Cortex of kidney (tissue), 1 donor: ENCODE measurements at places on chromosomes 5 and 9.

DNA sequence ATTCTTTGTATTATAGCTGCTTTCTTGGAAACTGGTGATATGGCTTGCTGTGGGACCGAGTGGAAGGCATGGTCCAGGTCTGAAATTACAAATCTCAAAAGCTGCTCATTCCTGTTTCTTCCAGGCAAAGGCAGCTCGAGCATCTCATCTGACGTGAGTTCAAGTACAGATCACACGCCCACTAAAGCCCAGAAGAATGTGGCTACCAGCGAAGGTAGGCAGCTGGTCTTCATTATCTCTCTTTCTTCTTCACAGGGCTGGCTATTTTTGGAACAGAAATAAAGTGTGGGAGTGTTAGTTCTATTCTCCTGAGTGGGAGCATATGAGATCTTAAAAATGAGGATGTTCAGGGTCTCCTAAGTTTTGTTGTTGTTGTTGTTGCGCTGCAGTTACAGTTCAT, 115.9 kb downstream of the FBXL7 start:
- DNase-seq, result no peak

- DNase-seq, result no peak
Observed at GRCh38 chr9:128117613-128118471, 9.7 kb downstream of the PTGES2 start.

- no peak for DNase-seq
Observed at GRCh38 chr9:14210428-14210827, 103.5 kb downstream of the NFIB start.

GRCh38 chr5:124905256-124906130, 159.1 kb upstream of the ZNF608 start:
- no peak for DNase-seq

DNA sequence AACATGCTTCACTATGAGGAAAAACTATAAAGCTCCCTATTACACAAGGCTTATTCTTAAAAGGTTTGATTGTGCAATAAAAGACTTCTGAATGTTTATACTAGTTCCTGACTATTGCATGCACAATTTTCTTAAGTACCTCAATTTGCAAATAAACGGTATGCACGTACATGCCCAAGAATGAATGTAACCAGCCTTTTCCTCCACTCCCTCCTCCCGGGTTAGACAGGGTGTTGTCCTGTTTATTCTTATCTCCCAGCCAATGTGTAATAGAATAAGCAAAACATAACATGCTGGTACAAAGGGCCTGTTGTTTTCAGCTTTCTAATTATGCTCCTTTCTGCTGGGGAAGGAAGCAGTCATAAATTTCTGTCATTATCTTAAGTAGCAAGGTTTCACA, 79.1 kb downstream of the AOPEP start:
- no peak for DNase-seq

DNA sequence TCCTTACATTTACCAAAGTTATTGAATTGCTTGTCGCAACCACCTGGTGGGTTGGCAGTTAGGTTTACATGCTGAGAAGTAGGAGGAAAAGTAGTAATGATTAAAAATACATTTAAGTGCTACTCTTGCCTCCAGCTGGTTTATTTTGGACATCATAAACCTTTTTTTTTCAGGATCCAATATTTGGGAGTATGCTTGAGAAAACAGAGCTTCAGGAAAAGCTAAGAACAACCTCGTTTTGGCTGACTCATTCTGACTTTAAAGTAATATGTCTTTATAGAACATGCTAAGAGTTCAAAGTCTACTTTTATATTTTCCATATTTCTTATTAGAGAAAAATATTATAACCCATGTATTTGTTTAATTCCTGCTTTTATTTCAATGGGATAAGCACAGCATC, 41.7 kb upstream of the BNC2 start:
- no peak for DNase-seq

DNA sequence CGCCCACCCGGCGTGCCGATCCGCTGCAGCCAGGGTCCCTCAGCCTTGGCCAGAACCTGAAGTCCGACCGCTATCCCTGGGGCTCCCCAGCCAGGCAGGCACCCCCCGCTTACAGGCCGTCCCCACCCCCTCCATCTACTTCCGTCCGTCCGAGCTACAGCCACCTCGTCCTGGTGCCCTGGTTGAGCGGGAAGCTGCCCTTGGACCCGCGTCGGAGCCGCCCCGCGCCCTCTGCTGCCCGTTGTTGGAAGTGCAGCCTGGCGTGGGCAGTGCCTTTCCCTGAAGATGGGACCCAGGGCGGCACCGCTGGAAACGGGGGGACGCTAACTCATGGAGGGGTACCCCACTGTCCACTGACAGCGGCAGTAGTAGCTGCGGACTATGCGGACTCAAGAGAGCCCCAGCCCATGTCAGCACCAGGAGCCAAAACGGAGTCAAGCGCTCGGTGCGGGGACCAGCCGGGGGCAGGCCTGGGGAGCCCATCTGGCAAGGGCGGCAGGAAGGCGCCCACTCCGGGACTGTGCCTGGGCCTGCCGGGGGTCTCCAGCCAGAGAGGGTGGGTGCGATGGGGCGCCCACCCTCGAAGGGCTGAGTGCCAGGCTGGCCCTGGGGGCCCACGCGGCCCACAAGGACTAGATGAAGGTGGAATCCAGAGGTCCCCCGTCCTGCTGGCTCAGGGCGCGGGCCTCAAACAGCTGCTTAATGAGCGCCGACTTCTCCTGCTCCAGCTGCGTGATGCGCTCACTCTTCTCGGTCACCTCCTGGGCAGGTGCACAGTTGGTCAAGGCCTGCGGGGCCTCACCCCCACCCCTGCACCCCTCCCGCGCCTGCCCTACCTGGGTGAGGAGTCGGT, 6.1 kb downstream of the SAPCD2 start:
- no peak for DNase-seq

DNA sequence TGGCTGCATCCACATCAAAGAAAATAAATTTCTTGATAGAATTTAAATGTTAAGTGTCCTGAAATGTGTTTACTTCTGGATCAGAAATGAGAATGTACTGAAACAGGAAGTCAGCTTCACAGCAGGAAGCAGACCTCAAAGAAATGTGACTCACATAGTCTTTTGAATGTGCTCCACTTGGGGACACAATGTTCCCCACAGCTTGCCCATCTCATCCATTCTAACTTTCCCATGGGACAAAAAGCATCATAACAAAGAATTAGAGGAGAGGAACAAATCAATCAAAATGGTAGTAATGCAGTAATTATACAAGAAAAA, 85.7 kb downstream of the GRAMD2B start:
- no peak for DNase-seq

DNA sequence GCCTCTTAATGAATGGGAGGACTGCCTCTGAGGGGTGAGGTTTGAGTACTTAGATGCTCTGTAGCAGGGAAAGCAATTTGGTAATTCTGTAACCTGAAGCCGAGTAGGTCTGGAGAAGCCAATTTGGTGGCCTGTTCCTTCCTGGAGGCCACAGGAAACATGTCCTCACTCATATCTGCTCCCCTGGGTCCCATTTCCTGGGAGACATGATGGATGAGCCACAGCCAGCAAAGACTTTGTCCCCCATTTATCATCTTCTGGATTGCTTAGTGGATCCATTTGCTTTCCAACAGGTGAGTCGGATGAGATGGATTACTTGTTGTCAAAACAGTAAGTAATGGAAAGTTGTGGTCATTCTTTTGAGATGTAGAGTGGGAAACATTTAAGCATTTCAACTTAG, 99.8 kb upstream of the KLF9 start:
- no peak for DNase-seq

GRCh38 chr5:102107865-102108264, 188.2 kb downstream of the SLCO4C1 start:
- DNase-seq, result no peak

DNA sequence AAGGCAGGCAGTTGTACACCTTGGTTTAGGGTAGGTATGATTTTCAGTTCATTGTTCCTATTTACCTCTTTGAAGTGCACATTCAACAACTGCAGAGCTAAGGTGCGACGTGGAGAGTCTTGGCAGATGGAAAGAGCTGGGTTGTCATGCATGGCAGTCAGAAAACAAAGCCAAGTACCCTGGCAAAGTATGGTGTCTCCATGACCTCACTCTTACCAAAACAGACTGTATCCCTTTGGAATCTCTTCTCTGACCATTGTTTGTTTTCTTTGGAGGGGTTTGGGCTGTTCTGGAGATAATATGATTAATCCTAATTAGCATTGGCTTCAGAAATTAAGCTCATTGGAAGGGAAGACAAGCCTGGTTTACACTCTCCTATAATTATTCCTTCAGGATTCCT, 665.7 kb downstream of the DNAH5 start:
- no peak for DNase-seq

DNA sequence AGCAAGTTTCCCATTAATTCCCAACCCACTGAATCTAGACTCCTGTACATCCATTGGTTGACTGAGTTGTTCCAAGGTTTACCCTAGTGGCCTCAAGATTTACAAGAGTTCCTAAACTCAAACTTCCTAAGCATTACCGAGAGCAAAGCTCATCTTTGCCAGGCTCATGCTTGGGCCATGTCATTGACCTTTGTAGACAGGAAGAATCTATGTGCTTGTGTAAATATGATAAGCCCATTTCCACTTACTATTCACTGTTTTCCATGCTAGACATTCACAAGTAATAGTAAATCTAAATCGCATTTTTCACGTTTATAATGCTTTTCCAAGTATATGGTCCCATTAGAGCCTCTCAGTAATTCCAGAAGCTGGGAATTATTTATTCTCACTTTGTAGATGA, 534.5 kb upstream of the CLINT1 start:
- no peak for DNase-seq

DNA sequence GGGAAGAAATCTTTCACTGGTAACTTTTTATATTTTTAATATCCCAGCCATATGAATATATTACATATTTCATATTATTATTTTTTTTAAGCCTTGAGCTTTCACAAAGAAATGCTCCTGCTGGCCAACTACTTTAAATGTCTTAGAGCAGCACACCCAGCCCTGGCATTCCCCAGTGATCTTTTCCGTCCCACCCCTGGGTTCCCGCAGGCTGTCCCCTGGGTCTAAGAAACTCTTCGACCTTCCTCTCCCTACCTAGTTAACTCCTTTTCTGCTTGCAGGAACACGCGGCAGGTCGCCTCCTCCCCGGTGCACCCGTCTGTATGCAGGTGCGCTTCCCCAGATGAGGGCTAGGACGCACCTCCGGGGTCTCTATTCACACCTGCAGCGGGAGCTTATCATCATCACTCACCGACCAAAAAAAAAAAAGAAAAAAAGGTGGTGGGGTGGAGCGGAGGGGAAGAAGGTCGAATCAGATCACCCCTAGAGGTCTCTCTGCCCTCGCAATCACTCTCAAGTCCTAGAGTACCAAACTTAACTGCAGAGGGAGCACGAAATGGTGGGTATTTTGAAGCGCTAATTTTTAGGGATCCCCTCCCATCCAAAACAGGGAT, 696 bp downstream of the ZFP62 start:
- DNase-seq, result no peak

- no peak for DNase-seq
Observed at GRCh38 chr9:6926436-6926835, 168.7 kb downstream of the KDM4C start.

- no peak for DNase-seq
Observed at GRCh38 chr5:60101573-60101972, 208.0 kb upstream of the PDE4D start.

- DNase-seq, result no peak
Observed at GRCh38 chr5:140267201-140267540, 35.7 kb downstream of the PFDN1 start.

GRCh38 chr5:132485641-132486317, 4.8 kb downstream of the IRF1 start:
- DNase-seq, result no peak

GRCh38 chr9:137723783-137724445, 105.1 kb downstream of the EHMT1 start:
- no peak for DNase-seq

DNA sequence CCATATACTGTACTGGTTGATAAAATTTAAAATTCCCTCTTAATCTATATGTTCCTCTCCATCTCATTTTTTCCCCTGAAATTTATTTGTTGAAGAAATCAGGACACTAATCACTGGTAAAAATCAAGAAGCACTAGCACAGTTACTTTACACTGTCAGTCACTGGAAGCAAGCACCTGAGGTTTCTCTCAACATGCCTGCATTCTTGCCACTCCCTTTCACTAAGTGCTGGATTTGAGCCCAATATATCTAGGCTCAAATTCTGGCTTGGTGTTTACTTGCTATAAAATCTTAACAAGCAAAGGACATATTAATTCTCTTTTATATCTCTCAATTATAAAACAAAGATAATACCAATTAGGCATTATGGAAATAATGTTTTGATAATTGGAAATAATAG, 58.6 kb downstream of the DIAPH1 start:
- DNase-seq, result no peak

- DNase-seq, result no peak
Observed at GRCh38 chr9:96052686-96053085, 177.2 kb downstream of the ERCC6L2 start.

- DNase-seq, result no peak
Observed at GRCh38 chr5:34062419-34062818, 19.4 kb upstream of the C1QTNF3 start.

DNA sequence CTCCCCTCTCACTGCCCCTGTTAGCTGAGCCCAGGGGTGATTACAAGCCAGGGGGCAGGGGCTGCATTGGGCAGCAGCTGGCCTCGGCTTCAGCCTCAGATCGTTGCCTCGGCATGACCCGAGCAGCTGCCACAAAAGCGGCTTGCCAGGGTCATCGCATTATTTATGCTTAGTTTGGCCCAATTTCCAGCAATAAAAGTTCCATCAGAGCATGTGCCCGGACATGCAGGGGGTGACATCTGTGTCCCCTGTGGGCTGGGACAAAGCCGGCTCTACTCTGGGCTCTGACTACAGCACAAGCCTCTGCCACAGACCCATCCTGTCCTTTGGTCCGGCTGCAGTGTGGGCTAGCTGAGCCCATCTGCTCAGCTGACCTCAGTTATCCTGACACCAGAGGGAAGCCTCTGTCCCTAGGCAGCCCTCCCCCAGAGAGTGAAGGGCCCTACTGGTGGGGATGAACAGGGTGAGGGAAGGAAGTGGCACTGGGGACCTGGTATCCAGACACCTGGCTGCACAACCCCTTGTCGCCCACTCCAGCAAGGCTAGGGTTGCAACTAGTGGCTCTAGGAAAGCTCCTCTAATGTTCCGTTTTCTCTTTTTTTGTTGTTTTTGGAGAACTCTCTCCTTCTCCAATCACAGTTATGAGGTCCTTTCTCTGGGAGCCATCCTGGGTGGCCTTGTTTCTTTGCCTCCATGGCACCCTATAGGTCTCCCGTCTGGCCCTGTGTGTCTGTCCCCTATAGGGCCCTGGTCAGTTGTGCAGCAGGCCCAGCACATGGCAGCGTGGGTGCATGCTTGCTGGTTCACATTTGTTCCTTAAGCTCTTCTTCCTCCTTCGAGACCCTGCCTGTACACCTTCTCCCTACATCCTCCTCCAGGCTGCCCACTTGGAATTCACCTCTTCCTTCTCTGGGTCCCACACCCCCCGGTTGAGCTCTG, 13.3 kb upstream of the GADD45G start:
- no peak for DNase-seq
